ENCODE measurements at places on chromosomes 4 and X.

DNA sequence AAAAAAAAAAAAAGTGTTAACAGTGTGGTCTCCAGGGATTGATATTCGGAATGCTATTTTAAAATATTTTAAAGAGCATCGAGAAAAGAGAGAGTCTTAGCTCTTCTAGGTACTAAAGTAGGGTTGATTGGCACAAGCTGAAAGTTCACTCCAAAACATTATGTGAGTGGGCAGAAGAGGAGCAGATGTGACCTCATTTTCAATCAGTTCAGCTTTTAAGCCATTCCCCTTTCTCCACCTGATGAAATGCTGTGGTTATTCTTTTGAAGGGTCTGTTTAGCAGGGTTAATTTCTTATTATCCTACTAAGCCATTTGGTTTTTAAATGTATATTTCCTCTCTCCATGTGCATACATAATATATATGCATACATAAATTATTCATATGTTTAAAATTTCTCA, 69.2 kb downstream of the GALNT7 start:
- DNase-seq = no peak

- DNase-seq = no peak
Measured at GRCh38 chrX:64202808-64203325, 2.6 kb downstream of the AMER1 start.

DNA sequence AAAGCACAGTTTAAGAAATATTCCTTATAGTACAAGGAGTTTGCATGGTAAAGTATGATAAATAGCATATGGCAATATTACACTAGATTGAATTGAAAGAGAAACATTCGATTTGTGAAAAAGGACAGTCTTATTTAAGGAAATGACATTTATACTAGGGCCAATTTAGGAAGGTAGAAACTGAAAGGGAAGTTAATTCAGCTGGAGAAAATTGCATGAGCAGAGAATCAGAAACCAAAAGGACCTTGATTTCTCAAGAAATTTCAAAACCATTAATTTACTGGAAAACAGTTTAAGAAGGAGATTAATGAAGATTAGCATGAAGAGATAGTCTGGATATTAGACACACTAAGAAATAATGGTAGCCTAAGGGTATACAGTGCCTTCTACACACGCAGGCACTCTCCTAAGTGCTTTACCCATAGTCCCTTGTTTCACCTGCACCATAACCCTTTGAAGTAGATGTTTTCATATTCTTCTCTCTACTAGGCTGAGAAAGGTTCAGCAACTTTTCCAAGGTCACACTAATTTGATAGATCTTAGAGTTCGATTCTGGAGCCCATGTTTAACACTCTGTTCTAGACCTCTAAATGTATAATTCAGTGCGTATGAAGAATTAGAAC, 259.1 kb upstream of the SLIT2 start:
- no peak for DNase-seq

DNA sequence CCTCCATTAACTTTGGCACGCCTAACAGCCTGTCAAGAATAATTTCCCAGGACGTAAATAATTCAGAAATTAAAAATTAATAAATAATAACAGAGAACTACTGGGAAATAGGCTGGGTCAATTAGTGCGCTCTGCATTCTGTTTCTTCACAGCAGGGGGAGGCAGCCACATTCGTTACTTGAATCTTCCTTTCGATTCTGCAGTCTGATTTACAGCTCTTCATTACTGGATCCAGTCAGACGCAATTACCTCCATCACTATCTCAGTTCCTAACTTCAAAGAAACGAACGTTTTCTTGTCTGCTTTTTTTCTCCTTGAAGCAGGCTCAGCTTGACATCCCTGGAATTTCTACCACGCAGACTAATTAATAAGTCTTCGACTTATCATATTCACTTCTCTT, 9.0 kb upstream of the RPL34 start:
- no peak for DNase-seq

- DNase-seq = no peak
Measured at GRCh38 chr4:64001229-64001898, 407.9 kb downstream of the TECRL start.

GRCh38 chrX:130097507-130098209, 12.6 kb downstream of the ELF4 start:
- no peak for DNase-seq

DNA sequence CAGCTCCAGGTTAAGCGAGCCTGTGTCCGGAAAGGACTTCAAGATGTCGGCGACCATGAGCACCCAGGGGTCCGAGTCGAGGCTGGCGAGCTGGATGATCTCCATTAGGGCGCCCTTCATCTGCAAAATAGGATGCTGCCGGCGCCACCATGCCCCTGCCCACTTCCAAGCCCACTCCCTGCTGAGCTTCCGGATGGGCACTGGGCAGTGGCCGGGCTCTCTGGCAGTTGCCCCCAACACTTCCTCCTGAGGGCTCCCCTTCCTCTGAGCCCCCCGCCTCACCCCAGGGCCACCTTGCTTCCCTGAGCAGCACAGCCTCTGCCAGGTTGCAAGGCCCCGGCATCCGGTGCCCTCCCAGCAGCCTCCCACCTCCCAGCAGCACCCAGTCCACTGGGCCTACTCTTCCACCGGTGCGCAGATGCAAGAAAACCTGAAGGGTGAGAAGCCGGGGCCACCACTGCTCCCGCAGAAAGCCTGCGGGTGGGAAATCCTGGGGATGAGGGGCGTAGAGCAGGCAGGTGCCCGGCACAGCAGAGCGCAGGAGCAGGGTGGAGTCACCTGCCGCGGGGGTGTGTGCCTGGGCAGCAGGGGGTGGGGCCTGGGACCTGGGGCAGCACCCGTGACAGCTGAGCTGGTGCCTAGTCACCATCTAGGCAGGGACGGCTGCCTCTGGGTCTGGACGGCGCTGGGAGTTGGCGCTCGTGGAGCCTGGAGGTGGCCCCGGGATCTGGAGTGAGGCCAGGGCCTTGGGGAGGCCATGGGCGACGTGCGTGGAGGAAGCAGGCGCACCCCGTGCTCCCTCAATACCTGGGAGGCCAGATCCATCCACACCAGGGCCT, 17.0 kb downstream of the NELFA start:
- no peak for DNase-seq

- no peak for DNase-seq
Measured at GRCh38 chr4:104465619-104466018, 29.1 kb downstream of the CXXC4 start.

DNA sequence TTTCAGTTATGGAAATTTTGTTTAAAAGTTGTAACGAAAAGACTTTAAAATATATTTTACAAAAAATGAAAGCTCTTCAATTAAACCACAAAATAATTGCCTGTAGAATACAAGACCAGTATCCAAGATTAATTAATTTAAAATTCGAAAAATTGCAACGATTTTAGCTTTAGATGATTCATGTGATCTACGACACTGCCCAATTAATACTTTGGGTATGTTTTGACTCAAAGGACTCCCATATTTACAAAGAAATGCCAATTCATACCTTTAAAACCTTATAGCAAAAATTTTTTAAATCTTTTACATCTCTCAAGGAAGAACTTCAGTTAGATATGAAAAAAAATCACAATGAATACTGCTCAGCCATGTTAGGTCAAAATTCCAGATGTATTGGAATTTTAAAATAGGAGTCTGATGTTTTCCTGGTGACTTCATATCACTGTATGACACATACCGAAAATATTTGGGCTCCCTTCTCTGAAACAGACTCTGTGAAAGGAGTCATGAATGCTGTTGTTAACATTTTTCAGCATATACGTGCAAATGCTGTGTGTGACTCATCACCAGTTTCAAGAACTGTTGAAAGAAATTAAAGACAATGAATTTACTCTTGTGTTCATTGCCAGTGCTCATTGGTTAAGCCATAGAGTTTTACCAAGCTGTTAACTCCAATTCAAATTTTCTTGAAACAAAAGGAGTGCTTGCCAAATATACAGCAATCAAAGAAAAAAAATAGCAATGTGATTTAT, 13.8 kb upstream of the SMS start:
- no peak for DNase-seq

GRCh38 chr4:22695917-22696316, 3.2 kb downstream of the GBA3 start:
- DNase-seq = no peak

DNA sequence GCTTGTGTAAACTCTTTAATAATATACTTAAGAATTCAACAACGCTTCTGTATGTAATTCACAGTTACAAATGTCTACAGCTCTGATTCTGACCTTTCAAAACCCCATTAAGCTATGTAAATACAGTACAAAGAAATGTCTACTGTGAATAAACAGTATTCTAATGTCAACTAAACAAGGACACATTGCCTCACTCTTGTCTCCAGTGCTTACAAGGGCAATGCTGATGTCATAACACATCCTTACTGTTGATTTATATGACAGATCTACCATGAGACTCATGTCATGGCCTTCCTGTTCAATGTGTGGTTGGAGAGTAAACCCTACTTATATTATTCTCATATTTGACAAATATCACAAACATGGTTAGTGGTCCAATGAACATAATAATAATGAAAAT, 256.1 kb upstream of the ADGRL3 start:
- DNase-seq = no peak

GRCh38 chr4:121978172-121978516, 26.3 kb upstream of the TRPC3 start:
- no peak for DNase-seq

- no peak for DNase-seq
Measured at GRCh38 chr4:27128443-27128842, 267.8 kb downstream of the STIM2 start.

DNA sequence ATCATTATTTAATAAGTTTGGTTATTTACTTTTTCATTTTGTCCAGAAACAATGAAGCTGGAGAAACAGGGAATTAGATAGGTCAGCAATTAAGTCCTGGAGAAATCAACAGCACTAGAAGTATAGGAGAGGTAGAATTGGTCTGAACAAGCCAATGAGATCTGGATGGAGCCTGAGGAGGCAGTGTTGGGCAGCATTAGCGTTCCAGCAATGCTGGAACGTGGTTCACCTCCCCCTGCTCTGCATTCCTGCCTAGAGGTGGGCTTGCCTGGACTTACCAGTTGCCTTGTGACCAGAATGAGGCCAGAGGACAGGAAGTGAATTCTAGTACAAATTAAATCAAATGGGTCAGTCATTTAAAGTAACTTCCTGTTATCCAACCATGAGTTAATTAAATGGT, 4.6 kb downstream of the RASSF6 start:
- DNase-seq = no peak
